ENCODE measurements at places on chromosomes 3 and 15.

- no peak for DNase-seq
Observed at GRCh38 chr3:119175872-119176756, 2.7 kb downstream of the UPK1B start.

- no peak for DNase-seq
Observed at GRCh38 chr3:72288955-72289691, 504.2 kb upstream of the PROK2 start.

DNA sequence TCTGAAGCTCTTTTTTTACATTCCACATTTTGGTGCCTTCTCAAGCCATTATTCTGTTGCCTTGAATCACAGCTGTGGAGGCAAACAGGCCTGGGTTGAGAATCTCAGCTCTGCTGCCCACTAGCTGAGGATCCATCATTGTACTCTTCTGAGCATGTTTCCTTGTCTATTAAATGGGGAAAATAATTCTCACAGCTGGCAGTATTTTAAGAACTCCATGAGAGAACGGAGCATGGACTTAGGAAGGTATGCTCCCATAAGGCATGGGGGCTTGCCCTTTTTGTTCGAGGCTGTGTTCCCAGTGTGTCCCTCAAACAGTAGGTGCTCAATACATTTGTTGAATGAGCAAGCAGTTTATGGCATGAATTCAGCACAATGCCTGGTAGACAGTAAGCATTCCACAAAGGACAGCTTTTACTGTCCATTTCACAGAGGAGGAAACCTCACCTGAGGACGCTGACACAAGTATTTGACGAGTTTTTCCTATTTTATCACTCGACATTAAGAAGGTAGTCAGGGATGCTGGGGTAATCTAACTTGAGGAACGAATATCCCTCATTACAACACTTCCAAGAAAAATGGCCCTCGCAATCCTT lies 2.1 kb upstream of the PTPRG start:
- no peak for DNase-seq

- peak; percentile 36 for DNase-seq
Observed at GRCh38 chr15:76576523-76577279, 240.1 kb downstream of the ISL2 start.

DNA sequence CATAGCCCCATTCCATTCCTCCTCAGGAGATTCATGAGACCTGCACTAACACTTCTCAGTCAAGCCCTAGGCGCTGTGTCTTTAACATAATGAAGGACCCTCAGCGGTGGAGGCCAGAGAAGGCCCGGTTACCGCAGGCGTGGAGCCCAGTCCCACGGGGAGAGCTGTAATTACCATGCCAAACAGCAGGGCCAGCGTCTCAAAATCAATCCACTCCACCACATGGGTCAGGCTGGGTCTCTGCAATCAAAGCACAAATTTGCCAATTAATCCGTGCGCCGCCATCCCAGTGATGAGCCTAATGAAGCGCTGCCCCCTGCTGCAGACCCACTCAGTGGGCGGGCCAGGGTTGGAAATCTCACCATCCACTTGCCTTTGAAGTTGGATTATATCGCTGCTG lies 109.7 kb downstream of the OCA2 start:
- no peak for DNase-seq

- no peak for DNase-seq
Observed at GRCh38 chr3:152148579-152148978, 120.2 kb upstream of the MBNL1 start.

DNA sequence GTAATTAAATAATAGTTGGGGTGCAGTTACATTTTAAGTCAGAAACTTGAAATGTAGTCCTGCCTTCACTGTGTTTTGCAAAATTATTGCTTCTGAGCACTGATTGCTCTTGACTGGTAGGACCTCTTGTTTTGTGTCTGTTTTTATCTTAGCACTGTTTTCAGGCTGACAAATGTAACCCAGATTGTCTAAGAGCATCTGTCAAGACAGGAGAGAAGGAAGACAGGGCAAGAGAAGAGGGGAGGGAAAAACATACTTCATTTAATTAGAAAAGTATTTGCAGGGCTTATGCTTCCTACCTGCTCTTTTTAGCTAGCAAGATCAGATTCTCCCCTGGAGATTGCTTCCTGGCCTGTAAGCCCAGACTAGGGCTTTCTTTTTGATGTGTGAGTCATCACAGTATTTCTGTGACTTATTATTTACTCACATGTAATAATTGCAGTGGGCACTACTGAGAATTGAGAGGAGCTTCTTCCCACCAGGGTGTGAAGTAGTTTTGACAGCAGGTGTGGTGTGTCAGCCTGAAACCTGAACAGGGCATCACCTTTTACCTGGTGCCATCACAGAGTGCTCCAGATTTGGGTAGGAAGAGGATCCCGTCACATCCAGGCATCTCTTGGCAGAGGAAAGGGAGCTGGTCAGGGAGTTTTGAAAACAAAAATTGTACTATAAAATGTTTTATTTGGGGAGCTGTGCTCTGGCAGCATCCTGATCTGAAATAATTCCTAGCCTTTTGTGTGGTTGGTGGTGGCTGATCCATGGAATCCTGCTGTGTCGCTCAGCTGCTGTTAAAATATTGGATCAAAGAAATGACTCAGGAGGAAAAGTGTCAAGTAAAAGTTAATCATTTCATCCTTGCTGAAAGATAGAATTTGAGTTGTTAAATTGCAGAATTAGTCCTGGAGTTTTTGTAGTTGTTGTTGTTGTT lies 98.2 kb downstream of the TMEM108 start:
- no peak for DNase-seq

DNA sequence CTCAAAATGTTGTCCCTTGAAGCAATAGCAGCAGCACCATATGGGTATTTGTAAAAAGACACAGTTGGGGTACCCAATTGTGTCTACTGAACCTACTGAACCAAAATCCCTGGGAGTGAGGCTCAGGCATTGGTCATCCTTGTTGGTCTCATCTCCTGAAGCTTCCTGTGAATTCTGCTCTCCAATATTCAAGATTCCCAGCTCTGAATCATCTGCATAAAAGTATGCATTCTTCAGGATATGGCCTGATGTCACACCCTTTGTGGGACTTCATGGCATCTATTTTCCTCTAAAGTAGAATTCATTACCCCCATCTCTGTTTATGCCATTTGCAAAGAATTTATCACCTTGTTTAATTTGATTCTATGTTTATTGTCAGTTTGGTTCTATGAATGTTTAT lies 13.3 kb upstream of the PTX3 start:
- no peak for DNase-seq

GRCh38 chr3:183381179-183381578 lies 47.2 kb downstream of the MCF2L2 start:
- no peak for DNase-seq

GRCh38 chr15:60458721-60459120 lies 20.2 kb downstream of the ICE2 start:
- no peak for DNase-seq

- DNase-seq = no peak
Observed at GRCh38 chr3:158465074-158465473, 105.9 kb upstream of the MLF1 start.

GRCh38 chr3:195162033-195162669 lies 108.8 kb downstream of the XXYLT1 start:
- no peak for DNase-seq

GRCh38 chr3:108208831-108209230 lies 13.4 kb downstream of the IFT57 start:
- DNase-seq = no peak

GRCh38 chr3:8313560-8314267 lies 187.9 kb upstream of the LMCD1 start:
- no peak for DNase-seq

- no peak for DNase-seq
Observed at GRCh38 chr3:7333125-7333524, 472.2 kb downstream of the GRM7 start.

DNA sequence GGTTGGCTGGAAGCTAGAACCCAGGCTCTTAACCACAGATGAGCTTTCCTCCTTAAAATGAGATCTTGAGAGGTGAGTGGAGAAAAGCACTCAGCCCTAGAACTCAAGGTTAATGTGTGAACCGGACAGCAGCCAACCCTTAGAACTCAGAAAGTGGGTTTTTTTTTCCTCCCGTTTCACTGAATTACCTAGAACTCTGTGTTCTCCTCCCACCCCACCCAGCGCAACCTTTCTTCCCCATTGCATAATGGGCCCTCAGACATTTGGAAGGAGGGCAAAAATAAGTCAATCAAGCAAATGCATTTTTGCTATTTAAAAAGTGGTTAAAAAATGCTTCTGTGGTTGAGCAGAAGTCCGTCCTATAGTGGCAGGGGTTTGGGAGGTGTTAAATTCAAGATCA lies 36.7 kb downstream of the POC1A start:
- DNase-seq = no peak
